Pancreas (tissue), 10 donors: ENCODE measurements at places on chromosomes 5 and 9. TPM values are rescaled to one million over a fixed set of nuclear protein-coding genes. Genes with fewer than 3 reads are reported as not detected.

The ODF2 gene
- total RNA-seq: 8.8 TPM

The C5orf52 gene
- total RNA-seq: not detected

The PIGO gene
- 19.8 TPM for total RNA-seq

The MLANA gene
- total RNA-seq: not detected

The PCDHA10 gene
- total RNA-seq: 1.4 TPM

The FBN2 gene
- not detected for total RNA-seq

GRCh38 chr9:131856105-131856504, 116.2 kb upstream of the RAPGEF1 start:
- no peaks in the 10 kb centered on the region for H3K36me3 ChIP-seq
- DNase-seq: no peak
- no peak overlapping the region for H3K4me3 ChIP-seq
- no peaks in the 10 kb centered on the region for H3K4me1 ChIP-seq
- H3K27ac ChIP-seq: no peak overlapping the region

DNA sequence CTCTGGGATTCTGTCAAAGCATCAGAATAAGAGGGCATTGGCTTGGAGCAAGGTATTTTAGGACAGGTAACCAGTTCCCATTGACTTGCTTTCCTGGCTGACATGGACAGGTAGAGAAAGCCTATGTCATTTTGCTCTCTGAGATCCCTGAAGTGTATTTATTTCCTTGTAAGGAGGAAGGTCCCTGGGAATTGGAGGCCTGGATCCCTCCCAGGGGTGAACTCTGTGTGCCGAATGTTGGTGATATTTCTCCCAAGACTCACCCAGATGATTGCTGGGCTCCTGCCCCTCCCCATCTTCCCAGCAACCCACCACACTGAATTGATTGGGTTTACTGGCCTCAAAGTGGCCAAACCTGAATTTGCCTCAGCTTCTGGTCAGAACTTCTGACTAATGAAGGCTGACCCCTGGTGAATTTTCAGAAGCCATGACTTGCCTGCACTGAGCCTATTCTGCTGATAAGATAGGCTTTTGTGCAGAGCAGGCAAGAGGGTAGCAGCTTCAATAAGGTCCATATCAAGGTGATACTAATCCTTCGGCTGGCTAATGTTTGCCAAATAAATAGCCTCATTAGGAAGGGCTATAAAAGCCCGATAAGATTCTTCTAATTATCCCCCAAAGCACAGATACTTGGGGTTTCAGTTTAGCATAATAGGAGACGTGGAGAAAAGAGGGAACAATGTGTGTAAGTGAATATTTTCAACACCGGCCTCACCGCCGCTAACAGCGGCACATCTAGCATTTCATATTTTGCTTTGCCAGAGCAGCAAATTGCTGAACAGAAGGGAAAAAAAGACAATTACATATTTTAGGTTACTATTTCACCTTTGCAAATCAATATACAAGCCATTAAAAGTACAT, 152.9 kb upstream of the PITX1 start:
- peaks cover 30% of the 10 kb centered on the region for H3K27me3 ChIP-seq
- H3K36me3 ChIP-seq: no peaks in the 10 kb centered on the region
- H3K4me3 ChIP-seq: no peak overlapping the region
- H3K27ac ChIP-seq: no peak overlapping the region
- no peaks in the 10 kb centered on the region for H3K4me1 ChIP-seq
- no peak for DNase-seq

GRCh38 chr5:37859805-37860204, 20.0 kb upstream of the GDNF start:
- H3K4me1 ChIP-seq: no peaks in the 10 kb centered on the region
- no peaks in the 10 kb centered on the region for H3K27me3 ChIP-seq
- H3K27ac ChIP-seq: no peak overlapping the region
- no peak for DNase-seq
- no peaks in the 10 kb centered on the region for H3K36me3 ChIP-seq
- no peak overlapping the region for H3K4me3 ChIP-seq

GRCh38 chr9:133935328-133936005, 56.7 kb downstream of the VAV2 start:
- no peaks in the 10 kb centered on the region for H3K36me3 ChIP-seq
- DNase-seq: peak; percentile 79
- H3K27me3 ChIP-seq: no peaks in the 10 kb centered on the region
- H3K4me1 ChIP-seq: peaks cover 26% of the 10 kb centered on the region

DNA sequence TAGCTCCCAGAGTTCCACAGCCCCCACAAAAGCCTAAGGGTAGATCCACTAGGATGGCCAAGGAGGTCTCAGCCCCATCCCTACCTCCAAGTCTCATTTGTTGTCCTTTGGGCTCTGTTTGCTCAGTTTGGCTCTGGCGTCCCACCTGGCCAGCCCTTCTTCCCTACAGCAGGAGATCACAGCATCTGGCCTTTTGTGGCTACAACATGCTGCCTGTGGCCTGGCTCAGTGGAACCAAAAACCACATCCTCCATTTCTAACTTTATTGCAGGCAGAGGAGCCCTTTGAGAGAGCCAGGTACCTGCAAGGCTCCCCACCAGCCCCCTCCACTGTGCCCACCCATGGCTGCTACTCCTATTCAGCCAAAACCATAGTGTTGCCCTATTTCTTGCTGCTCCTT, 11.4 kb downstream of the JADE2 start:
- H3K4me3 ChIP-seq: no peak overlapping the region
- H3K36me3 ChIP-seq: peaks cover 28% of the 10 kb centered on the region
- no peaks in the 10 kb centered on the region for H3K27me3 ChIP-seq
- DNase-seq: no peak
- H3K4me1 ChIP-seq: peaks cover 10% of the 10 kb centered on the region
- H3K27ac ChIP-seq: no peak overlapping the region

DNA sequence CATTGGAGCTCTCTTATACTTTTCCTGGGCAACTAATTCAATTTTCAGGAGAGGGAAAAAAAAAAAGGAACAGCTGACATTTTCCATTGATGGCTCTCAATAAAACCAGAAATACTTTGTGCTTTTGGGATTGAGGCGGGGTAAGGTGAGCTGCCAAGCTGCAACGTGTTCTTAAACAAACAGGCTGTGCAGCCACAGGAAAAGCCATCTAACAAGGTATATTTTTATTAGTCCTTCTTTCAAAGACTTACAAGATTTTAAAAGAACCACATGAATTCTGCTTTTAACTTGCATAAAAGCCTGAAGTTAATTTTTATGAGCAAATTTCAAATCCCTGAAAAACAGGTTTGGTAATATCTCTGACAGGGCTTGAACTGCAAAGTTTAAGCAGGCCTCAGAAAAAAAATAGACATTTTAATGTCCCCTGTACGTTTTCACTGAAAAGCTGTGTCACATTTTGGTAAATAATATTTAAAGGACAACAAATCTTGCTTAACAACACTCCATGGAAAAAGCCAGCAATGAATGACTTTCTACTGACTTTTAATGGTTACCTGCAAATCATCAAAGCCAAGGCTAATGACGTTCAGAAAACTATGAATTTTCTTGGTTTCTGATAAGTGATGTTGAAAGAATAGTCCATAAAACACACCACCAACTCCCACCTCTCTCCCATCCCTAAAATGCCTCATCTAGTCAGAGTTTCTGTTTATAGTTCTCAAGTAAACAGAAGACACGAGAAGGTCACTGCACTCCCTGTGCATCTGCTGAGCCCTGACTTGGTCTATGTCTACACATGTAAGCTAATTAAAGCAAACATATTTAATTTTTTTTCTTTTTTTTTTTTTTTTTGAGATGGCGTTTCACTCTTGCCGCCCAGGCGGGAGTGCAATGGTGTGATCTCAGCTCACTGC, 433.6 kb downstream of the PIK3R1 start:
- H3K4me3 ChIP-seq: no peak overlapping the region
- no peak for DNase-seq
- H3K36me3 ChIP-seq: no peaks in the 10 kb centered on the region
- H3K27me3 ChIP-seq: no peaks in the 10 kb centered on the region
- H3K4me1 ChIP-seq: no peaks in the 10 kb centered on the region
